ENCODE measurements at places on chromosomes 16 and 17.
A peak's percentile ranks its signal among the peaks of the same experiment; 100 is the strongest.

DNA sequence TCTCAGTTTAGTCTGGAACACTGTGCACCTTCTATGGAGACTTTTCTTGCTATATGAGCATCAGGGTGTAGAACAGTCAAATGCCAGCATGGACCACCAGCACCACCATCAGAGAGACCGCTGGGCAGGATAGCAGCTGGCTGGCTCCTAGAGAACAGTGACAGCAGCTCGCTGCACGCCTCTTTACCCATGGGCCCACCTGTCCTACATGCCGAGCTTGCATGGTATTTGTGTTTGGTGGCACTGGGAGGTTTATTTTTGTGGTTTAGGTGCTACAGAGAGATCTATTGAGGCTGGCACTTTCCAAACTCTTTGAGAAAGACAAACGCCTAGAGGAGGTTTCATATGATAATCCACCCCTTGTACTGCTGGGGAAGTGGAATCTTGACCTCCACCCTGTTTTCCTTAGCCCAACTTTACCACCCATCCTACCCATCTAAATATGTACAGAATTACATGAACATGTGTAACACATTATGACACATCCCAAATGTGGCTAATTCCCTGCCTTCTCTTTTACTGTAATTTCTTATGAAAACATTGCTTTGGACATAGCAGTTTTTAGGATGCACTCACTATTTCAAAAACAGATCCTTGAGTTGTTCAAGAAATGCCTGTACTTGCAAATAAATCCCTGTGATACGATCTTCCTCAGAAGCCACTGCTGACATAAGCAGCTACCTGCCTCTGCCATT is 46.3 kb downstream of the COG7 start:
- DNase-seq = no peak

- DNase-seq = no peak
Measured at GRCh38 chr16:70476272-70477020, 22.1 kb downstream of the FCSK start.

GRCh38 chr16:89983536-89983935 is 35.0 kb downstream of the DEF8 start:
- DNase-seq = no peak

- DNase-seq = no peak
Measured at GRCh38 chr16:81841722-81842121, 62.6 kb downstream of the PLCG2 start.

- DNase-seq = no peak
Measured at GRCh38 chr17:6729531-6729930, 16.4 kb upstream of the SLC13A5 start.

DNA sequence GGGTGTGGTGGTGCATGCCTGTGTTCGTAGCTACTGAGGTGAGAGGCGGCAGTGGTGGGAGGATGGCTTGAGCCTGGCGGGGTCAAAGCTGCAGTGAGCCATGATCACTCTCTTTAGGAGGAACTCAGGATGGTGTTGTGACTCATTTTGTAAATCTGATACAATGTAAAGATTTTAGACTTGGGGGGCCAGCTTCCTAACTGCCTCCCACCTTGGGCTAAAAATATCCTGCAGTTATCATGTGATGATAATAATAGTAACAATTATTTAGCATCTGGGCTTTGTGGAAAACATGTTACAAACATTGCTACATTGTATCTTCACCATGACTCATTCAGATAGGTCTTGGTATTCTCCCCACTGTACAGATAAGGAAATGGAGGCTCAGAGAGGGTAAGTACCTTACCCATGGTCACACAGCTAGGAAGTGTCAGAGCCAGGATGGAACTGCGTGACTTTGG is 7.4 kb downstream of the CTNS start:
- no peak for DNase-seq

DNA sequence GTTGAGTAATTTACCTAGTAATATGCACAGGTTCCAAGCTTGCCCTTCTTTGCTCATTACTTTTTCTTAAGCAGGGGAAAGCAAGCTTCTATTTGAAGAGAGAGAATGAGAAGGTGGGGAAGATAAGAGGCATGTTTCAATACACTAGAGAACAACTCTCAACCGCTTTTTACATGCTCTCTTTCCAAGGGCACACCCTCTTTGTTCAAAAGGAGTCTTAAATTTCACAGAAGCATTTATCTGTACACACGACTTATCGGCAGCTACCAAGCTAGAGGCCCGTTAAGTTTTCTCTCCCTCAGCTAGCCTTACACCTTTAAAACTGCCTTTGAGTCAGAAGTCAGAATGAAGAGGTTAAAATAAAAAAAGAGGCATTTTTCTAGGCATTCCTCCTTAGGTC is 79.6 kb downstream of the STH start:
- DNase-seq = no peak

GRCh38 chr16:66740010-66740409 is 11.4 kb downstream of the DYNC1LI2 start:
- DNase-seq = no peak

- DNase-seq = peak; percentile 61
Measured at GRCh38 chr17:8125154-8125946, 1.4 kb upstream of the HES7 start.

- no peak for DNase-seq
Measured at GRCh38 chr17:46003907-46004748, 5.1 kb downstream of the STH start.

- no peak for DNase-seq
Measured at GRCh38 chr17:77304746-77305473, 164.1 kb downstream of the SEC14L1 start.

DNA sequence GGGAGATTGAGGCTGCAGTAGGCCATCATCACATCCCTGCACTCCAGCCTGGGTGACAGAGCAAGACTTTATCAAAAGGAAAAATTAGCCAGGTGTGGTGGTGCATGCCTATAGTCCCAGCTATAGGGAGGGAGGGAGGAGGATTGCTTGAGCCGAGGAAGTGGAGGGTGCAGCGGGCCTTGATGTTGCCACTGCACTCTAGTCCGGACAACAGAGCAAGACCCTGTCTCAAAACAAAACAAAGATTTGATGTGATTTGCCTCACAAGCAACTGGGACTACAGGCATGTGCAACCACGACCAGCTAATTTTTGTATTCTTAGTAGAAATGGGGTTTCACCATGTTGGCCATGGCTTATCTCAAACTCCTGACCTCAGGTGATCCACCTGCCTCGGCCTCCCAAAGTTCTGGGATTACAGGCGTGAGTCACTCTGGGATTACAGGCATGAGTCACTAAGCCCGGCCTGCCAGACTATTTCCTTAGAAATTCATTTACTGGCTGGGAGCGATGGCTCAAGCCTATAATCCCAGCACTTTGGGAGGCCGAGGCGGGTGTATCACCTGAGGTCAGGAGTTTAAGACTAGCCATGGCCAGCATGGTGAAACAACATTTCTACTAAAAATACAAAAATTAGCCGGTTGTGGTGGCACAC is 11.5 kb downstream of the UBE2G1 start:
- no peak for DNase-seq

- DNase-seq = no peak
Measured at GRCh38 chr17:13393841-13394710, 207.7 kb downstream of the HS3ST3A1 start.

DNA sequence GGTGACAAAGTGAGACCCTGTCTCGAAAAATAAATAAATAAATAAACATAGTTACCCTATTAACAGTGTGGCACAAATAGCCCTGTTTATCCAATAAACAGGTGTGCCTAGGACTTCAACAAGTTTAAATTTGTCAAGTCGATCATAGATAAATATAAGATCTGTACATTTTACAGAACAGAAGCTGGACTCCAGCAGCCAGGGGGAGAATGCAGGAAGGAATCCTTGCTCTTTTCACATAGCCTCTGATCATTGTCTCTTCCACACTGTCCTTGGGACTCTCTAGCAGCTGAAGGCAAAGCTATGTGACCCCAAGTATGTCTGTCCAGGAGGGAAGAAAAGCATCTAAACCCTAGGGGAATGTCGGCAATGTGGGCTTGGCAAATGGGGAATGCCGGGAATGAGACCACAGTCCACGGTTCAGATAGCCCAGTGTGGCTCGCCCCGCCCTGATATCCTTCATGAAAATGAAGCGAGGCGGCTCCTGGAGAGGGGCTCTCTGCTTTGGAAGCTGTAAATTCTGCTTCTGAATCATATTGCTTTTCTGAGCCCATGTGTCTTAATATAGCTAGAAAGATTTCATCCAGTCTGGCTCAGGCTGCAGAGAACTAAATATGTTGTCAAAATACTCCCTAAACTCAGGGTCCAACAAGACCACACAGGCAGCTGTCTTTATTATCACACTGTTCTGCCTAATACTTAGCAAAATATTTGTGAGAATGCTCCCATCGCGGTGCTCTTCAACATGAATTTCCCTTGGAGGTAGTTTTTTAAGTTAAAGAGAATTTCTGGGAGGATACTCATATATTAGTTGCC is 24.9 kb upstream of the GRB2 start:
- no peak for DNase-seq

GRCh38 chr16:54059319-54059718 is 227.3 kb downstream of the IRX3 start:
- no peak for DNase-seq

DNA sequence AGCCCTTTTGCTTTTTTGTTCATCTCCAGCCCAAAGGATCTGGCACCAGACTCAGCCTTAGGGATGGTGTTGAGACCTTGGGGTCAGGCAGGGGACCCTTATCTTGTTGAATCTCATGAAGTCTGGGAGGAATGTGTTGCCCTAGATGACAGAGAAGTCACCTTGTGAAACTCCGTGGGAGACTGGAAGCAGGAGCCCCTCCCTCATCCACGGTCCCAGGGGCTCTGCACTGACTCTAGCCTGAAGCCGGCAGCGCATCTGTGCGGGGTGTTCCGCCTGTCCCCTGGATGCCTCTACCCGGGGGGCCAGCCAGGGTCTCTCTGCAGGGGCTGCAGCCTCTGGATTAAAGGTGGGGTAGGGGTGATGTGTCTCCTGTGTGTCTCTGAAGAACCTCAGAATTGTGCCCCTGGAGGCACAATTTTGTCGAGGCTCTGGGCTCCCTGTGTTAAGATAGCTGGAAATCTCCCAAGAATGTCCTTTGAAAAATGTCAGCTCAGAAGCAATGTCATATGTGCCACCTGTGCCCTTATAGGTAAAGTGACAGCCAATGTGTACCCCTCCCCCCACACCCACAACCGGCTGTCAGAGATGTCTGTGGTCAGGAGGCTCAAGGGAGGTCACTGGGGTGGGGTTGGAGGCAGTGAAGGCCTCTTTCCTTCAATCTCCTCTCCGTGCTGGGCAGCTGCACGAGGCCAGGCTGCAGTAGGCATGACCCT is 32.1 kb upstream of the CDC42EP4 start:
- no peak for DNase-seq

- no peak for DNase-seq
Measured at GRCh38 chr17:20010099-20010863, 1.1 kb downstream of the SPECC1 start.

GRCh38 chr17:41467561-41467960 is 375 bp upstream of the KRT32 start:
- DNase-seq = no peak

DNA sequence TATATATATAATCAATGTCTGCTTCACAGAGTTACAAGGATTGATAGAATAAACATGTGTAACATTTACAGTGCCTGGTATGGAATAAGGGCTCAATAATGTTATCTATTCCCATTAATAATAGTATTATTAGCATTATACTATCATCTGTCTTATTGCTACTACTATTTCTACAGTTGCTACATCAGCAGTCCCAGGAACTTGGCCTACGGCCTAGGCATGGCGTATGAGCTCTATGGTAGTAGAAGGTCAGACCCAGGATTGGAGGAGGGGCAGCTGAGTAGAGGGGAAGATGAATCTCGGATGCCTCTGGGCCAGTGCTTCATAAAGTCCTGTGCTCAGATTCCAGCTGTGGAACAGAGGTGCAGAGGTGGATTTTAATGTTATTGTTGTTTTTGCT is 146.3 kb upstream of the TBX2 start:
- no peak for DNase-seq

GRCh38 chr16:11129378-11129781 is 126.6 kb downstream of the SOCS1 start:
- no peak for DNase-seq

DNA sequence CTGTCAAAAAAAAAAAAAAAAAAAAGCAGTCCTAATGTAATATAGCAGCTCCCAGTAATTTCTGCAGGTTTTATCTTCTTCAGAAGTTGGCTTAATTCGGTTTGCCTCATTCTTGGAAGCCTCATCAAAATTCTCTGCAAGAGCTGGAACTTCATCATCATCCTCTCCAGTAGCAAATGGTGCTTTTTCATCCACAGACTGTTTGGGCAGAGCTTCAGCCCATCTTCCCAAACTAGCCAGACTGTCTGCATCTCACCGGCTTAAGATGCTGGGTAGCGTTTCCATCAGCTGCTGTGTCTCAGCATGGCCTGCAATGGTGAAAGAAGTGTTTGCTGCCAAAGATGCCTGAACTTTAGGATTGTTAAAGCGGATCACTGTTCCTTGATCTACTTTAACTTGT is 112.6 kb downstream of the AIPL1 start:
- DNase-seq = no peak

- no peak for DNase-seq
Measured at GRCh38 chr17:78676412-78677302, 99.5 kb upstream of the DNAH17 start.

- no peak for DNase-seq
Measured at GRCh38 chr16:68626557-68626956, 18.6 kb upstream of the CDH3 start.

DNA sequence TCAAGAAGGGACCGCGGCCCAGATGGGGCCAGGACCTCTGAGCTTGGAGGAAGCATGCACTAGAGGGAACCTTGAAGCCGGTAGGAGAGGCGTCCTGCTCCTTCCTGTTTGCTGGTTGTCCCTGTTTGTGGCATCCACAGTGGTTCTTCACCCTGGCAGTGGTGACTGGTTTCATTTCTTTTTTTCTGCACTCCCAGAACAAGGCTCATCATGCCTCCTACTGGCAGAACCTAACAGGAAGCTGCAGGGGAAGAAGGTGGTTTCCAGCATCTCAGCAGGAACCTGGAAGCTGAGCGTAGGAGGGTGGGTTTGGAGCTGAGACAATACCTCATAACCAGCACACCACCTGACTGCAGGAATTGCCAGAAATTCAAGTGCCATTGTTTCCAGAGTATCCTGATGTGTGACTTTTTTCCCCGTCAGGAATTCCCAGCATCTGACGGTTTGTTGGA is 5.8 kb downstream of the TMEM231 start:
- DNase-seq = no peak

DNA sequence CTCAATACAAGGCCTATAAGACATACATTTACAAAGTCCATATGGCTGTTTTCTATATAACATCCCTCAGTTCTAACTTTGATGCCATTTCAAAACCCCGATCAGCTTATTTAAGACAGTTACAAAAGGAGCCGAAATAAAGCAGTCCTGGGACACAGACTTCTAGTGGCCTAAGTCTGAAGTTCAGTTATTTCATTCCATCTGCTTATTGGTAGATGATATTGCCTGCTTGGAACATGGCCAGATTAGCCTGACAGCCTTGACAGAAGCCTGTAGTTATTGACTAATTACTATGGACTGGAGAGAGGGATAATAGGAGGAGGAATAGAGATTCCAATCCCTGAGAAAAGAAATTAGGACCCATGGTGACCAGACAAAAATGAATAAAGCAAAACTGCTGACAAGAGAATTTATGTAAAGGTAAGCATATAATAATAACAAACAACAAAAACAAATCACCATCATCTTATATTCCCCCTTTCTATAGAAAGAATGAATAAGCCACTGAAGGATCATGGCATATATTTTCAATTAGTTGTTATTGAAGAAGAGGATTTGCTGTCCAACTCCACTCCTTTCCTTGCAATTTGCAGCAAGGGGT is 206.3 kb upstream of the TOM1L1 start:
- DNase-seq = no peak

- no peak for DNase-seq
Measured at GRCh38 chr16:10226141-10226986, 44.1 kb upstream of the GRIN2A start.

All from GOT3 (cell line).